Iris pigment epithelial cell (primary cell): ENCODE measurements at places on chromosomes 4 and X.

- no peak for DNase-seq
Measured at GRCh38 chr4:2484185-2484584, 15.3 kb downstream of the RNF4 start.

GRCh38 chr4:102687373-102687981 lies 73.3 kb downstream of the MANBA start:
- DNase-seq: peak; percentile 24

- DNase-seq: peak; percentile 36
Measured at GRCh38 chrX:123749643-123750042, 16.8 kb upstream of the THOC2 start.

GRCh38 chrX:2401590-2402360 lies 99.0 kb downstream of the DHRSX start:
- DNase-seq: peak; percentile 51

DNA sequence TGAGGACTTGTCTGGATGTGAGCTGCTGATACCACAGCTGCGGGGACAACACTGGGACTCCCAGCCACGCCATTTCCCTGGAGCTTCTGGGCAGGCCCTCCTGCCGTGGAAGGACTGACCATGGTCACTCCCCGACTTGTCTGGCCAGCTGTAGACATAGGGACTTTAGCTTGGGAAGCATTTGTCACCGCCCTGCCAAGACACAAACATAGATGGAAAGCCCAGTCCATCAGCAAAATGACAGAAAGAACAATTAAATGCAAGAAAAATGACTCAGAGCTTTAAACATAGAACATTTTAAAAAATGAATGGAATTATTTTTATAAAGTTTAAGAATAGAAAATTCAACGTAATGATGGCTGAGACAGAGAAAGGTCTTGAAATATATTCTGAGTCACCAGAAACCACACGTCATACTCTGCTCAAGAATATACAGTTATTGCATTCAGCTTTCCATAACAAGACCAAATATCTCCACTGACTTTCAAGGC lies 107.6 kb upstream of the CBR4 start:
- peak; percentile 82 for DNase-seq
